ENCODE measurements at places on chromosomes 16 and 17.

DNA sequence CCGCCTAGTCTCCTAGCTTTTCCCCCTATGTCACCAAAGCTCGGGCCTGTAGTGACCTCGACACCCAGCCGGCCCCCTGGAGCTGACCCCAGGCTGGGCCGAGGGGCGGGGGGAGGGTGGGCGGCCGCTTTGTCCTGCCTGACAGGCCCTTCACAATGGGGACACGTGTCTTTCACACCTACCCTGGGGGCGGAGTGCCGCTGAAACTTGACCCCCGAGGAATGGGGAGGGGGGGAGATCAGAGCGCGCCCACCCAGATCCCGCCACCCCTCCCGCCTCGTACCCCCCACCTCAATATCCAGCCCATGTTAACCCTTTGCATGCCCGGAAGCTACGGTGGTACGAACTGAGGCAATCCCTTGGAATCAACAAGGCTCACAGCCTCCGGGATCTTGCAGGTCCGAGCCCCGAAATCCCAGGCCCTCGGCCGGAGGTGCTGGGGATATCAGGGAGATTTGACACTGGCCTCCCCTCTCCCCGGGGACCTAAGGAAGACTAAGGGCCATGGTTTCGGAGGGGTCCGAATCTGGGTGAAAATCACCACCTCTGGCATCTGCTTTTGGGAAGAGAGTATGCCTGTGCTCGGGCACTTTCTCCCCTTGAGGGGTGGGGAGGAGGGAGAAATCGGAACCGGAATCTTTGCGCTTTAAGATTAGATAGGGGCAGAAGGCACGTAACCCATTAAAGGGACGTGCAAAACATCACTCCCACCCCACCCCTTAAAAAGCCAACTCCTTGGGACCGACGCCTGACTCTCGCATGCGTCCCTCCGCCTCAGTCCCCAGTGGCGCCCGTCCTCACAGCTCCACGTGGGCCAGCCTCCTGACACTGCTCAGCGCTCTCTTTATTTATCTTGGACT, 2.6 kb downstream of the NOG start:
- no peak for DNase-seq

GRCh38 chr17:9868552-9868951, 36.5 kb downstream of the RCVRN start:
- no peak for DNase-seq

- DNase-seq: no peak
These were observed 2.1 kb downstream of the KCNAB3 start for GRCh38 chr17:7927596-7927995.

GRCh38 chr16:89265647-89266046, 48.1 kb downstream of the ZNF778 start:
- no peak for DNase-seq

DNA sequence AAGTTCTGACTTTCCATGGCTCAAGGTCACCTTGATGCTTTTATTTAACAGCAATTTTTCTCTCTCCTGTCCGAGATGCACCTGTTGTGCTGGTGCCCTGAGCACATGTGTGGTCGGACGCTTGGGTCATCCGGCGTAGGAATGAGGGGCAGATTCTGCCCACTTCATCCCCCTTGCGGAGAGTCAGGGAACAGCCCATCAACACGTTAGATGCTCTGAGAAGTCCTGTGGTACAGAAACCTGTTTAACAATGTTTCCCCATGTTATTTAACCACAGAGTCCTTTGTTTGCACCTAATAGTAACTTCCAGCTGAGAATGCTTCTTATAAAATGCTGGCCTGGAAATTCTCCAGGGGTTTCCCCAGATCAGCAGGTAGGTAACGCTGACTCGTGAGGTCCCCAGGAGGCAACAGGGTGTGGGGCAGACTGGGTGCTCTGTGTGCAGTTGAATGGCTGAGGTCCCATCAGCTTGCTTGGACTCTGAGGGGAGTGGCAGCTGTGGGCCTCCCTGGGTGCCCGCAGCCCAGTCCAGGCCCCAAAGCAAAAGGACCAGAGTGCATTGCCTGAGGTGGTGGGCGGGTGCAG, 17.8 kb downstream of the DOC2B start:
- DNase-seq: no peak

GRCh38 chr17:48307255-48307654, 122.8 kb downstream of the SKAP1 start:
- no peak for DNase-seq

DNA sequence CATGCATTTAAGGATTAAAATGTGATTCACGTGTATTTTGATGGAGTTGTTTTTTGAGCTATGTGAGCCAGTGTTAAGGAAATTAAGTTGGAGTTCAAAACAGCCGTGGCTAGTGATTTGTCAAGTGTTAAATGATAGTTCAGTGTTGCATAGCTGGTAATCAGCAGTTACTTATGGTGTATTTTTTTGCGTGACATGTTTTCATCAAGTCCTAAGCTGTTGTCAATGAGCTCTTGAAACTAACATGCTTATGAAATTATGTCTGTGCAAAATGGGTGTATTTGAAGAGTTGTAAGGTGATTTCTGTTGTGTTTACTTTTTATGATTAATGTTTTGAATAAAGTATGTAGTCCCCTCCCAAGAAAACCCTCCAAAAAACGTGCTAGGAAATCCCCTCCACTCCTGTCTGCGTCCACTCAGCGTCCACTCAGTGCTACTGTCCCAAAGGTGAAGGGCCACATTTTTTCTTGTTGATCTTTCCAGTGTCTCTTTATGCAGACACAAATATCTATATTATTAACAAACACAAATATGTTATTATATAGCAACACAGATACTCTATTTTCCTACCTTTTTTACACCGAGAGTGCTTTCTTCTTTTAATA, 30.0 kb downstream of the USP10 start:
- DNase-seq: no peak

- DNase-seq: no peak
These were observed 105.8 kb downstream of the N4BP1 start for GRCh38 chr16:48504216-48504615.

DNA sequence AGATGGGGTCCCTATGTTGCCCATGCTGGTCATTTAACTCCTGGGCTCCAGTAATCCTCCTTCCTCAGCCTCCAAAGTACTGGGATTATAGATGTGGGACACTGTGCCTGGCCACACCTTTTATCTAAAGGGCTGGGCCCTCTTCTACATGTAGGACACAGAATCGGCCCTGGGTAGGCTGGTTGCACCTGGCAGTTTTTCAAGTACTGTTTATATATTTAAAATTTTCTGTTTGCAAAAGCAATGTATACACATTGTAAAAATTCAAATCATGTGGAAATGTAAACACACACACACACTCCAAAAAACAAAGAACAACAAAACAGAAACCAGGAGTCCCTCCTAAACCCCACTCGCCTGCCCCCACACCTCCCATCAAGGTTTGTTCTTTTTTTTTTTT, 28.1 kb upstream of the SIAH1 start:
- DNase-seq: no peak

GRCh38 chr16:81283044-81283443, 31.7 kb upstream of the GAN start:
- DNase-seq: no peak

- DNase-seq: no peak
These were observed 8.4 kb upstream of the EXOC7 start for GRCh38 chr17:76111956-76112355.

DNA sequence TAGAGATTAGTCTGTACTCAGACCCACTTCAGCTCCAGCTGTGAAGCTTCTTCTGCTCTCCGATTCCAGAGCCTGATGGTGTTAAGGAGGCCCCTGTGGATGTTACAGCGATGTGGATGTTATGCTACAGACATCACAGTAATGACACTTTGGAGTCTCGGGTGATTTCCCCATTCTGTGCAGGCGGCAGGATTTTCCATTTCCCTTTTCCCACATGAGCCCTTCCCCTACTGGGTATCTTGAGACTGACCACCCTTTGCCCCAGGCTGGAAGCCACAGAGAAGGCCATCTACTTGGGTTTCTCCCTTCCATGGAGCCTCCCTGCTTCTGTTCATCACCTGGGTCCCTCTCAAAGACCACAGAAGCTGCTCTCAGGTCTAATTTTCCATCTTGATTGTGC, 78.3 kb downstream of the KCNJ12 start:
- no peak for DNase-seq

DNA sequence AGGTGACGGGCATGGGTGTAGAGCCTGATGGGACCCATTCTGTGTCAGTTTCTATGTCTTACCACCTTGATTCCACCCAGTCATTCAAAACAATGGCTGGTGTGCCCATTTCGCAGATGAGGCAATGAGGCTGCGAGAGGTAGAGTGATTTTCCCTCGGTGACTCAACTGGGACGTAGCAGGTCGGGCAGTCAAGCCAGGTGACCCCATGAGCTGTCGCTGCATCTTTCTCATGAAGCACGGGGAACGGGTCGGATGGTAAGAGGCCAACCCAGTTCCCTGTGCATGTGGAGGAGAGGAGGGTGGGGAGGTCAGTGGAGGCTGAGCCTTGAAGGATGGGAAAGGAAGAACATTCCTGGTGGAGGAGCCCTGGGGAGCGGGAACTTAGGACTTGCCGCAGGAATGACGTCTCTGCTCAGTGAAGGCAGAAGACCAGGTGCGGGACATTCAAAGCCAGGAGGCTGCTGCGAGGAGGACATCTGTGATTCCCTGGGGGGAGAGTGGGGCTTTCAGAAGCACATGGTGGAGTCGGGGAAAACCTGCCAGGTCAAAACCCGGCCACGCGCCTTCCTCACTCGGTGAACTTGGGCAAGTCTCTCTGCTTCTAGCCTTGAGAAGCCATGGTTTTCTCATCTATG, 1.1 kb downstream of the IL21R start:
- no peak for DNase-seq

- DNase-seq: no peak
These were observed 36.8 kb upstream of the ZC3H18 start for GRCh38 chr16:88533381-88533917.

- no peak for DNase-seq
These were observed 8.9 kb upstream of the TRPV3 start for GRCh38 chr17:3566551-3566950.

DNA sequence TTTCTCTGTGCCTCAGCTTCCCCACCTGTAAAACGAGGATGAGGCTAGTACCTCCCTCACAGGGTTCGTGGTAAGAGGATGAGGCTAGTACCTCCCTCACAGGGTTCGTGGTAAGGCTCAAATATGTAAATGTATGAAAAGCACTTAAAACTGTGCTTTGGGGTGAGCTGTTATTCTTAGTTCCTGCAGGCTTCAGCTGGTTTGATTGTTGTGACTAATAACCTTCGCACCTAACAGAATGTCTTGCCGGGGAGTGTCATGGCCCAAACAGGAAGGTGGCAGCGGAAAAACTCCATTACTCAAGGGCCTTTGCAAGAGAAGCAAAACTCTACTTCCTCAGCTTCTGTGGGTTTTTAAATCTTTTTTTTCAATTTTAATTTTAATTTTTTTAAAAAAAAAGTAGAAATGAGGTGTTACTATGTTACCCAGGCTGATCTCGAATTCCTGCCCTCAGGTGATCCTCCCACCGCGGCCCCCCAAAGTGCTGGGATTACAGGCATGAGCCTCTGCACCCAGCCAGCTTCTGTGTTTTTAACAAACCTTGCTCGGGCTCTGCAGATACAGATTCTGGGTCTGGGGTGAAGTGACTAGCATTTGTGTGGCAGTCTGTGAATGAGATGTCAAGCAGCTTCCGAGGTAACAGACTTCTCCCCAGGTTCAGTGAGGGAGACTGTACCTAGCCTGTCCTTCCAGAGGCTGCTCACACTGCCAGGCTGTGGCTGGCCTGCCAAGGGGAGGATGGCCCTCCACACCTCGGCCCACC, 103.0 kb downstream of the RAB11FIP4 start:
- peak; percentile 52 for DNase-seq

- no peak for DNase-seq
These were observed 8.7 kb upstream of the ETV4 start for GRCh38 chr17:43554857-43555256.

GRCh38 chr16:56294579-56294978, 103.3 kb downstream of the GNAO1 start:
- DNase-seq: no peak

Measured in T follicular helper cell (primary cell).